KBM-7 (cell line): ENCODE measurements at places on chromosomes 11 and 22.
A peak's percentile ranks its signal among the peaks of the same experiment; 100 is the strongest.

DNA sequence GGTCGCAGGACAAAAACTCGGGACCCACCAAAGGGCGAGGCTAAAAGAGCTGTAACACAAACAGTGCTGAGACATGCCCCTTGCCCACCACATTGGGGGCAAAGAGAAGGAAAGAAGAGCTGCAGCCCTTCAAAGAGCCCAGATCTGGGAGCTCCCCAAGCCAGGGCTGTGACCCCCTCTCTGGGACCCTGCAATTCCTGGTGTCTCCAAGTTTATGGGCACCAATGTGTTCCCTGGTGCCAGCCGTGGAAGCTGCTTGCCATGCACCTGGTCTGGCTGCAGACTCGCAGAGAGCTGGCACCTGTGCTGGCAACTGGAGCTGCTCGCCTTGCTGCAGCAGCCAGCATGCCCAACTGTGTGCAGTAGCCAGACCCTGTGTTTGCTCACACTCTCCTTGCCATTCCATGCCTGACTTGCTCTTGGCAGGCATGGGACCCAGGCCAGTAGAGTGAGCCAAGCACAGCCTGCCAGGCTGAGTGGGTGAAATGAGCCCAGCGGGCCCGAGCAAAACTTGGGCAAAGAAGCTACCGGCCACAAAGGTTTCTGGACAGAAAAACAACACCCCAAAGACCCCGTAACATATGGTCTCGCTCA is 16.0 kb downstream of the RRP8 start:
- DNase-seq: no peak

DNA sequence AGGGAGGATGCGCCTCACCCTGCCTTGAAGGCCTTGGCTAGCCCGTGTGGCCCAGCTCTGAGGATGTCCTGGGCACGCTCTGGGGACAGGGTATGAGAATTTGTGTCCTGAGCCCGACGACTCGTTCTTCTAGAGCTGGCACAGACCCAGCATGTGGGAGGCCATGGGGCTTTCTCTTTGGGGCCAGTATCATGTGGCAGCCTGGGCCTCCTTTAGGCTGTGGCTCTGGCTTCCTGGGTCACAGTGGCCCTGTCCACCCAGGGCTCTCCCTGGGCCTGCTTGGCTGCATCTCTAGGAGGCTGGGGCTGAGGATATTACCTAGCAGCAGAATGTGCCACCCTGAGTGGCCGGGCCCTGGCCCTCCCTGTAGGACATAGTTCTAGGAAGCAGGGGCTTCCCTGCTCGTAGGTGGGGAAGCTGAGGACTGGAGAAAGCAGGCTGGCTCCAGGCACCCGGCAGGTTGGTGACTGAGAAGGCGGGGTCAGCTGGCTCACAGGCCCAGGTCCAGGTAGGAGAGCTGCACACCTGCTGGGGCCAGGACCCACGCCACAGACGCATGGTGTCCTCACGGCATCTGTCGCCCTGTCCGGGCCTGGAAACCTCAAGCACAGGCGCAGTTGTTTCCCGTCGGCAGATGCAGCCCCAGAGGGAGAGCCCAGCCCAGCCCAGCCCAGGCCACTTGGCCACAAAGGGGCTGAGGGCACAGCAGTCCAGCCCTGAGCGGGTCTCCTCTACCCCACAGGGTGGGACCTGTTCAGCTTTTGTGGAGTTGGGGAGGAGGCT is 6.8 kb downstream of the CCDC188 start:
- no peak for DNase-seq

GRCh38 chr11:35688023-35688422 is 25.4 kb downstream of the TRIM44 start:
- DNase-seq: no peak

DNA sequence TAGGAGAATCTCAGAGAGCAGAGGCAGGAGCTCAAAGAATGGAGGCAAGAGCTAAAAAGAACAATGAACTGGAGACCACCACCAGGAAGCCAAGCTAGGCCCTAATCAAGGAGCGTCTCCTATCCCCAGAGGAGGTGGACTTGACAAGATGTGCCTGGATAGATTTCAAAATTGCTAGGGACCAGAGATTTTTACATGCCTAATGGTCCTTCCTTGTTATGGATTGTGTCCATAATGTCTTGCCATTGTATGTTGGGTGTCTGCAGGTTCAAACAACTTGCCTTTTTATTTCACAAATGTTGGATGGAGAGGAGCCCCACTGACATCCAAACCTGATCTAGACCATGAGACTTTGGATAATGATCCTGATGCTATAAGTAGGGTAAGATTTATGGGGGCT is 88.2 kb upstream of the TP53I11 start:
- DNase-seq: no peak

- no peak for DNase-seq
Observed at GRCh38 chr22:46090036-46090591, 60.2 kb upstream of the PPARA start.

DNA sequence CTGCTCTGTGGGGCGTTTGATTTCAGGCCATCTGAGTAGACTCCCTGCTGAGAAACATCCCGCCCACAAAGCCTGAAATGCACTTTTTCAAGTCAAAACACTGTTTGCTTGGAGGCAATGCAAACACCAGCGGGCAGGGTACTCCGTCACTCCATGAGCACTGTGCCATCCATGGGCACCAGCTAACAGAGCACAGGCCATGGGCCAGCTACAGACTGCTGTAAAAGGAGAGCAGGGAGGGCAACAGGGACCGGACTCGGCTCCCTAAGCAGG is 16.6 kb upstream of the EFCAB6 start:
- DNase-seq: no peak

DNA sequence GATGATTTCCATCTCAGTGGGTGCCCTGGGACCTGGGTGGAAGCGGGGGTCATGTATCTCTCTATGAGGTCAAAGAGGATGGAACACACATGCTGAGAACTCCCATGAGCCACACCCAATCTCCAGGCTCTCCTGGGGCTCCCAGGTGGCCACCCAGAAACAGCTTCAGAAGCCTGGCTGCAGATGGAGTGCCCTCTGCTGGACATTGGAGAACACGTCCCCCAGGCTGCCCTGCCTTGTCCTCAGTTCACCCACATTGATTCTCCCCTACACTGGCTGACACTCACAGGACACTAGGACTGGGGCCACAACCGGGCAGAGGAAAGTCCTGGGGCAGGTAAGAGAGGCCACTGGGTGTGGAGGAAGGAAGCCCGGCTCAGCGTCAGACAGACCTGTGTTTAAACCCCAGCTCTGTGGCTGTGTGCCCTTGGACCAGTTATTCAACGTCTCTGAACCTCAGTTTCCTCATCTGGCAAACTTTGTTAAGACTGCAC is 4.5 kb upstream of the NOL12 start:
- peak; percentile 86 for DNase-seq

DNA sequence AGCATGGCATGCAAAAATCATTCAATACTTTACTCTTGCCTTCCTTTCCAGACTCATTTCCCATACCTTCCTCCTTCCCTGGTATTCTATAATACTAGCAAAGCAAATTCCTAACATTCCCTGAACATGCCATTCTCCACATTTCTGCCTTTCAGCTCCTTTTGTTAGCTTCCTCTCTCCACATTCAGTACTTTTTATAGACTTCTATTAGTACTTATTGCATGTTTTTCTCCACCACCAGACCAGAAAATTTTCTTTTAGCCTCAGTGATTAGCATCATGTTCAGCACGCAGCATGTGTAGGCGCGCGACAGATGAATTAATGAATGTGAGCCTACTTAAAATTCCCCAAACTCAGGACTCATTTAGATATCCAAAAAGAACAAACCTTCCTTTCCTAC is 935.3 kb downstream of the DLG2 start:
- no peak for DNase-seq

DNA sequence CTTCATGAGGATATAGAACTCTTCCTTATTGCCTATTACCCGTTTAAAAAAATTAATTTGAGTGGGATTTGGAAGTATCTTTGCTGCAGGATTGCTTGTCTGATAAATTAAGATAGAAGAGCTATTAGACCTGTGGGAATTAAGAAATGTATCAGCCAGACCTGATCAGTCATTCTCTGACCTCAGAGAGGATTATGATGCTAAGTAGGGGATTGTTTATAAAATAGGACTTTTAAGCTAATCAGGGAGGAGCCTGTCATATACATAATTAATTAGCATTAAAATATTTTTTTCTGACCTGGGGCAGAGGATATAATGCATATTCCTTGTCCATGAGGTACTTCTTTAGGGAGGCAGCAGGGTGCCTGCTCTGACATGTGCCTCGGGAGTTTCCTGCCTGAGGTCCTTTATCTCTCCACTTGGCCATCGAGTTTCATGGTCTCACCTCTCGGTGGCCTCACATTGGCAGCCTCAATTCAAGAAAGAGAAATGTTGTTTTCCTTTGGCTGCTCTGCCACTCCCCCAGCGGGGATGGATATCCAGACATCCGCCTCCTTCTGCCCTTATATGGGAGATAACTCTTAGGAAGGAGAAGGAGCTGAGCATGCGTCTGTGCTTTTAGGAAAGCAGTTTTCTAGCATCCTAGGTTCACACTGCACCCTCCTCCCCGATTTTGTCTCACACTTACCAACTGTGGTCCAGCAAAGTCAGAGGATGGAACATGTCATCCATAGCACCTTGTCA is 41.1 kb downstream of the DIXDC1 start:
- DNase-seq: no peak

DNA sequence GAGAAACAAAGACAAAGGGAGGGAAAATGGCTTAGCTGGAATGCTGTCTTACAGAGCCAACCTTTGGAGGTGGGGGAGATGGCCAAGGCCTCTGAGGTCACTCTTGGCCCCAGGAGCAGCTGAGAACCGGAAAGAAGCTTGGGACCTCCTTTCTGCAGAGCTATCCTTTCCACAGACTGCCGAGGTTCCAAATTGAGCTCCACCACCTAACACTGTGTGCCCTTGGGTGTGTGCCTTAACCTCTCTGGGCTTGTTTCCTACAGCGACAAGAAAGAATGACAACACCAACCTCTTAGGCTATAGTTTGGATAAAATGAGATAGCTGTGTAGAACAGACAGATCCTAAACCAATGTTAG is 23.2 kb downstream of the RTN4RL2 start:
- DNase-seq: no peak

DNA sequence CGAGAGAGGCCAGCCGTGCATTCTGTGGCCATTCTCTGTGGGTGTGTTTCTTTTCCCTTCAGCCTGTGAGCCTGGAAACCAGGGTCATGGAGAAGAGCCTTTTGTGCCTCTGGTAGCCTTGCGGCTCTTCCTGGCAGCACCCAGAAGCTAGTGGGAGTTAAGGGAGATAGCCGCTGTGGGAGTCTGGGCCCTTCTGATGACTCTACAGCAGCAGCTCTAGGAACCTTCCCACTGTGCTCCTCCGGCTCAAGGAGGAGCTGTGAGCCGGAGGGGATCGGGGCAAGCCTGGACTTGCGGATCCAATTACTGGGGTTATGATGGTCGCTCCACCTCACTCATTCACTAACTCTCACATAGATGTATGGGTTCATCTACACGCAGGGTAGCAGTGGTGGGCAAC is 10.5 kb downstream of the GTPBP1 start:
- no peak for DNase-seq

- no peak for DNase-seq
Observed at GRCh38 chr22:30435674-30436126, 10.1 kb downstream of the MTFP1 start.

- no peak for DNase-seq
Observed at GRCh38 chr11:33691066-33691864, 9.4 kb downstream of the C11orf91 start.

- no peak for DNase-seq
Observed at GRCh38 chr11:62689421-62690183, at the start of gene LRRN4CL. Gene LRRN4CL (minus strand): TSS chr11:62689530. CDS start chr11:62688508, 1,022 bp downstream.

GRCh38 chr11:114162719-114163123 is 103.2 kb downstream of the ZBTB16 start:
- no peak for DNase-seq

DNA sequence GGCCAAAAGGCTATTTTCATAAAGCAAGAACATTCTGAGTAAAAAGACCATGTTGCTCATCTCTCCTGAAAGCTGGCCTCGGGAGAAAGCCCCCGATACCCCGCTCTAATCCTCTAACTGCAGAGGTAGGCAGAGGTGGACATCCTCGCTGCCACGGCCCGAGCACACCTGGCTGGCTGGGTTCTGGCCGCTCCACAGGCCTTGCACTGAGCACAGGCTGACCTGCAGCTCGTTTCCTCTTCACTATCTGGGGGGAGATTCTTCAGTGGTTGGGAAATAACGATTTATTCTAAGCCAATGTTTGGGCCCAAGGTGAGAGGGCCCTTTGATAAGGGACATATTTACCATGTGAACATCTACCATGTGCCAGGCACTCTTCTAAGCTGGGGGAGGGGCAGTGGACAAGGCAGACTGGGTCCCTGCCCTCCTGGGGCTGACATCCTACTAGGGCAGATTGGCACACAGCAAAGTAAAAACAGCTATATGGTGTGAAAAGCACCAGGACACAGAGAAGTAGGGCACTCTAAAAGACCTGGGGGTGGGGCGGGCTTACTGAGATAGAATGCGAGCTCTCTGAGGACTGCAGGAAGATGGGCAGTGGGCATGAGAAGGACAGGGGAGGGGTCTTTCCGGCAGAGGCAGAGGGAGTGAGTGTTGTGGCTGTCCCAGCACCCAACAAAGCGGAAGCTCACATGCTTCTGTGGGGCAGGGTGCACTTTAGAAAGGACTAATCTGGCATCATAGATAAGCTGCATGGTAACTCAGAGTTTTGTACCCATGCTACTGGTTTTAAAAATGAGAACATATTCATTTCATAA is 65.5 kb upstream of the ARFGAP3 start:
- peak; percentile 83 for DNase-seq

DNA sequence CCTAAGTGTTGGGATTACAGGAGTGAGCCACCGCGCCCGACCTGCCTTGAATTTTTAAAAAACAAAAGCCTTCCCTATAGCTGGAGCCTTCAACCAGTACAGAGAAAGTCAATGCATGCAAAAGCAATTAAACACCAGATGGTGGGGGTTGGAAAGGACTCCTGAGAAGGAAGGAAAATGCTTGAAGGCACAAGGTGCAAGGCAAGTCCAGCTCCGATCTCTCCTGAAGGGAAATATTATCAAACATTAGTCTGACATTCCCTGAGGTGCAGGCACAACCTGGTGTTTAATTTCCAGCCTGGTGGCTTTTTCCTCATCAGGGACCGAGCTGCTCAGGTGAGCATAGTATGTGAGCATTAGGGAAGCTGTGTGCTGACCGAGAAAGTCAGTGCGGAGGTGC is 12.9 kb upstream of the RAPSN start:
- no peak for DNase-seq

GRCh38 chr11:74011360-74012073 is 2.6 kb upstream of the UCP3 start:
- DNase-seq: no peak

- DNase-seq: peak; percentile 73
Observed at GRCh38 chr11:126317756-126318573, 14.1 kb downstream of the DCPS start.

GRCh38 chr22:48098921-48099245 is 1336.4 kb downstream of the TBC1D22A start:
- no peak for DNase-seq
